Stimulated activated naive CD4-positive, alpha-beta T cell (primary cell): ENCODE measurements at places on chromosomes 2 and 18.

DNA sequence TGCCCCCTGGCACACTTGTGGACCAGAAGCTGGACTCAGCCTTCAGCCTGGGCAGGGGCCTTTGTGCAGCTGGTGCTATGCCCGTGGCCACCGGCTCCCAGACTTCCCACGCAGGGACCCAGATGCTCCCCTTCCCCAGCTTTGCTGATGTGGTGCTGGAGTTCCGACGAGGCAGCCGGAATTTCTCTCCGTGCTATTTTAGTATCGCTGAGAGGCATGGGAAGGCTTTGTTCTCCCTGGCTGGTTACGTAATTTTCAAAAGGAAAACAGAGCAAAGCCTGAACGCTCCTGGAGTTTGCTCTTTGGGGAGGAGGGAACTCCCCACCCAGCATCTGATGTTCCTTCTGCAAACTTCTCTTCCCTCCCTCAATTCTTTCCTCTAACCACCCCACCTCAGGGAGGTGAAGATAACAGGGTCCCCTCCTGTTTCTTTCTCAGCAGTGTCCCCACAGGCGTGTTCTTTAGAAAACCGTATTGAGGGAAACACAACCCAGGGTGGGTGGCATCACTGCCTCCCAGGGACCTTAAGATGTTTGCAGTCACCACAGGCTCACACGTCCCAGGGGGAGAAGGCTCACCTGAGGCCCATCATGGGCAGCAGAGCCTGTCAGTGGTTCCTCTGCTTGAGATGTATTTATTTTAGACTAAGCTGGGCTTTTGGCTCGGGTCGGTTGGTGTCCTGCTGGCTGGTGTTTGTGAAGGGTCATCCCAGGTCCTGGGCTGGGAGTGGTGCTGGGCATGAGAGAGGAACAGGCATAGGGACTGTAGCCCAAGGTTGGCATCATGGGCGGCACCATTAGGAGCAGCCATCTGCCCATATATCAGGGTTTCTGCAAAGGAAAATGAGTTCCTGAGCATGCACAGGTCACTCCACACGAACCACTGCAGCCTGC is 95.0 kb downstream of the MAPK4 start:
- no peak for DNase-seq

DNA sequence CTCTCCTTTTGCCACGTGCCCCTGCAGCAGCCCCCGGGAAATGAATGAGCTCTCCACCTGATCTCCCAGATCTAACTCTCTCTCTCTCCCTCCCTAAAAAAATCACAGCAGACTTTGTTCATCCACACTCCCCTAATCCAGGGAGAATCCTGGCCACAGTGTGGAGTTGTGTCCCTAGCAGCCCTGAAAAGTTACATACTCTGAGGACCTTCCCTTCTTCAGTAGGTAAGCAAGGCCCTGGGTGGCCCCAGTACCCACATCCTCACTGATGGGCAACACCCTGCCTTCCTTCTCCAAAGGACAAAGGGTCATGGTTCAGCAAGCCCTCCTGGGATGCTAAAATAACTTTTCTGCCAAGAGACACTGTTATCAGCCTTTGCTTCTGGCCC is 76.9 kb upstream of the GLI2 start:
- DNase-seq, result no peak

- DNase-seq, result no peak
Observed at GRCh38 chr2:179850188-179850587, 11.2 kb downstream of the ZNF385B start.

- DNase-seq, result no peak
Observed at GRCh38 chr18:61955644-61956043, 62.8 kb upstream of the RNF152 start.

- no peak for DNase-seq
Observed at GRCh38 chr2:118826093-118826492, 21.4 kb downstream of the EN1 start.

GRCh38 chr18:59565957-59566356 is 131.3 kb downstream of the CCBE1 start:
- DNase-seq, result no peak

GRCh38 chr2:44934038-44934982 is 7.2 kb upstream of the SIX3 start:
- DNase-seq, result no peak

DNA sequence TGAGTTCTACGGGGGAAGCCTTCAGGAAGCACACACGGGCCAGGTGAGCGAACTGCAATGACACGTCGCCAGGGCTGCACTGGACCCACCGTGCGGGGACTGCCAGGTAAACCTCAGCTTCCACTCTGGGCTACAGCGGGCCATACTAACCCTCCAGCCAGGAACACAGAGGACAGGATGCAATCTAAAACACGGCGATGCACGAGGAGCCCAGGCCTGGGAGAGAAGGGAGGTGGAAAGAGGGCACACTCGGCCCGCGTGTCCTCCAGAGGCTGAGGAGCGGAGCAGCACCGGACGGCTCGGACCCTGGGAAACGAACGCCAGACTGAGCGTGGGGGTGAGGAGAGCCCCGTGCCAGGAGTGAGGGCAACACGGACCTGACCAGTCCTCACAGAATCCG is 69.3 kb downstream of the HDAC4 start:
- no peak for DNase-seq

DNA sequence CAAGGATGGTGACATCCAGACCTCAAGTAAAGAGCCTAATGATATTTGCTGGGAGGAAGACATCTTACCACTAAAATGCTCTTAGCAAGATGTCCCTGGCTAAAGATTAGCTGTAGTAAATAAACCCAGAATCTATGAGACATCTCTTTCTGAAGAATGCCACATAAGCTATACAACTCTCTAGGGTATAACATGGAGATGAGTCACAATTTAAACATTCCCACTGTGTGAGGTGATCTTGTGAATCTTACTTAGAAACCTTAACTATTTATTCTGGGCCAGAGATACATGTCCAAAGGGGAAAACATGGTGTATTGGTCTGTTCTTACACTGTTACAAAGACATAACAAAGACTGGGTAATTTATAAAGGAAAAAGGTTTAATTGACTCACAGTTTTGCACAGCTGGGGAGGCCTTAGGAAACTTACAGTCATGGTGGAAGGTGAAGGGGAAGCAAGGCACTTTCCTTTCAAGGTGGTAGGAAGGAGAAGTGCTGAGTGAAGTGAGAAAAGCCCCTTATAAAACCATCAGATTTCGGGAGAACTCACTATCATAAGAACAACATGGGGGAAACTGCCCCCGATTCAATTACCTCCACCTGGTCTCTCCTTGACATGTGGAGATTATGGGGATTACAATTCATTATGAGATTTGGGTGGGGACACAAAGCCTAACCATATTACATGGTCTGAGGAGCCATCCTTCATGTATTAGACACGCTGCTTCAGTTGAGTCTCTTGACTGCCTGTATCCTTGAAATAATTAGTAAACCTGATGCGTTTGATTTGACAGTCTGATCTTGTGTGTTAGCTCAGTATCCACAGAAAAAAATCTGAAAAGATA is 17.1 kb downstream of the KRCC1 start:
- DNase-seq, result no peak

GRCh38 chr2:184205048-184205596 is 393.2 kb upstream of the ZNF804A start:
- no peak for DNase-seq

DNA sequence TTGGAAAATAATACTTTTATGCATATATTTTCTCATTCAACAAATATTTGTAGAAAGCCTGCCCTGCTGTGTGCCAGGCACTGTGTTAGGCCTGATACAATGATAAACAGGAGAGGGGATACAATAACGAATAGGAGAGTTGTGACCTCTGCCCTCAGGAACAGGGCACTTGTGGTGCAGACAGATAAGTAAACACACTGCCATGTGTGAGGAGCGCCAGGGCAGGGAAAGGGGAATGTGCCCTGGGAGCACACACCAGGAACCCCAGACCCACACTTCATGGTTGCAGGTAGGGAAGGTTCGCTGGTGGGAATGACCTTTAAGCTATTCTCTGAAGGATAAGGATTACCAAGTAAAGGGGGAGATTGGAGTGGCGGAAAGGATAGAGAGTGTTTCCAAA is 42.2 kb upstream of the DSC1 start:
- no peak for DNase-seq

DNA sequence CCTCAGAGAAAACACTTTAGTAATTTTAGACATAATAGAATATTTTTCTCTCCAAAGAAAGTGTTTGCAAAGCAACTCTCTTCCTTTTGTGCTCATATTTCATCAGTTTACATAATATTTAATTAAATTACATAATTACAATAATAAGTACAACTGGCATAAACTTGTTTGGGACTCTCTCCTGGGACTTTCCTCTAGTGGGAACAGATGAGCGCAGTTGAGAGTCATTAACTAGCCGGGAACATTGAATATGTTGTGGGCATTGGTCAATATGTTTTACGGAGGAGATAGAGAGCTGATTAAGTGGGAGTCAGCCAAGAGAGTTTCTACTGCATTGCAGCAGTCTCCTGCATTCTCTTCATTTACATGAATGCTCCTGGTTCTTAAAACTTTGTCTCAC is 607.7 kb downstream of the ARHGAP15 start:
- DNase-seq, result no peak

DNA sequence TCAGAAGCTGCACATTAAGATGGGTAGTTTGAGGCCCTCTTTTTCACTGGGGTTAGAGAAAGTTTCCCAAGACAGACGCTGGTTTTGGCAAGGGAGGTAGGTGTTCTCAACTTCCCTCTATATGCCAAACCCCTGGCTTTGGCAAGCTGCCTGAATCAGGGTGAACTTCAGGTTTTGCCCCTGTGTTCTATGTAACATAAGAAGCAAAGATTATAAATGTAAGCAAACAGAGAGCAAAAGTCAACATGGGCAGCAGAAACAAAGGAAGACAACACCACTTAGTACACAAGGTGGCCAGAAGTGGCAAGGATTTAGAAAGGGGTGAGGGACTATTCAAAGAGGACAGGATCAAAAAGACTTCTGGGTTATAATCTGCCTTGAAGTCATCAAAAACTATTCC is 70.5 kb upstream of the TFCP2L1 start:
- DNase-seq, result no peak

GRCh38 chr2:204899983-204900382 is 354.7 kb downstream of the PARD3B start:
- DNase-seq, result no peak

DNA sequence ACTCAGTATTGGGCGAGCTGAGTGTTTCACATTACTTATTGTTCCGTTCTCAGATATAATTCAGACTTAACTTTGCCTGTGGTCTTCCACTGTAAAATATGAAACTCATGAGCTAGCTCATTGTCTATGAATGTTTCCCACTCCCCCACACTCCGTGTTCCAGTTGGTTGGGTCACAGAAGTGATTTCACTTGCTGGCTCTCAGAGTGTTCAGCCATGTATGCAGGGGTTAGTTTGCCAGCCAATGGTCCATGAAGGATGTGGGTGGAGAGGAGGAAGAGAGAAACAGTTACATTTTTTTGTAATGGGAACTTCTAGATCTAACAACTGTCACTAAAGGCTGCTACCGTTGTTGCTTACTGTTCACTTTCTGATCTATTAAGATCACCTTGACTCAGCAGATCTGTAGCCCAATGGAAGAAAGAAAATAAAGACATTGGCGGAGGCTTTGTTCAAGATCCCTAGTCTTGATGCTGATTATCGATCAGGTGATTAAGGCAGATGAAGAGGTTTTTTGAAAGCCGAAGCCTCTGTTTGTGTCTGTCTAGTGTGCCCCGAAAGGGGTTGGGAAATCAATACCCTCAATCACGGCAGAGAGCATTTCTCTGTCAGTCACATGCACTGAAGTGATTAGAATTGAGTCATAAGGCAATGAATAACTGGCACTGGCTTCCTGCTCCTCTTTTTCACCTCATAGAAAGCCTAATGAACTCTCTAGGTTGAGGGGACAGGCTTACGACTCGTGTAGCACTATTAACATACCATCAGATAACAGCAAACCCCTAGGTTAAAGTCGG is 279.7 kb upstream of the FIGN start:
- DNase-seq, result no peak

DNA sequence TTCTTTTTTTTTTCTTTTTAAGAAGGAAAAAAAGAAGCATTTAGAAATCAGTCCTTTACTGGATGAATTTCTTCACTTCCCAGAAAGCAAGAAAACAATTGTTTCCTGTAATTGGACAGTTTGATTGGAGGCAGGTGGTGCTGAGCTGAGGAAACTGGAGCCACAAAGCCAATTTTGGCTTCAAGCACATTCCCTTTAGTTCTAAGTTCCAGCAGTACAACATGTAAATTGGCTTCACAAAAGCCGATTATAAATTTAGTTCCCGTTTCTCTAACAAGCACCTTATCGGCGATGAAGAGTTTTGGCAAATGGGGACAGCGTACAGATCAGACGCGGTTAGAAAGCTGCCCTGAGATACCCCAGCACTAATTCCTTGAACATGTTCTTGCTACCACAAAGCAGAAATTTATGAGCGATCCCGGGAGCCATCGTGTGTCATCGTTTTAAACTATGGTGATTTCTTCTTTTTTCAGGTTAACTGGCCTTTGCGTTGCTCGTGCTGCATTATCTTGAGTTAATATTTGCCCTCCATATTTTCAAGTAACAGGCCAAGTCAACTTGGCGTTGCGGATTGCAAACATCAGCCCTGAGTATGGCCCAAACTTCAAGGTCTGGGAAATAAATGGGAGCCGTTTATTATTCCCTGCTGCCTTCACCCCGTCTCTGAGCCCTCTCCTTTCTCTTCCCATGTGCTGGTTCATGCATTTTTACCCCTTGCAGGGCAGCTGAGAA is 190.4 kb upstream of the ID2 start:
- no peak for DNase-seq

GRCh38 chr2:238242731-238243495 is 3.1 kb upstream of the HES6 start:
- DNase-seq, result no peak

GRCh38 chr2:59938181-59938580 is 615.3 kb downstream of the BCL11A start:
- DNase-seq, result no peak

- DNase-seq, result no peak
Observed at GRCh38 chr2:98357849-98358248, 11.6 kb downstream of the CNGA3 start.

- DNase-seq, result no peak
Observed at GRCh38 chr2:60098996-60099395, 454.5 kb downstream of the BCL11A start.

DNA sequence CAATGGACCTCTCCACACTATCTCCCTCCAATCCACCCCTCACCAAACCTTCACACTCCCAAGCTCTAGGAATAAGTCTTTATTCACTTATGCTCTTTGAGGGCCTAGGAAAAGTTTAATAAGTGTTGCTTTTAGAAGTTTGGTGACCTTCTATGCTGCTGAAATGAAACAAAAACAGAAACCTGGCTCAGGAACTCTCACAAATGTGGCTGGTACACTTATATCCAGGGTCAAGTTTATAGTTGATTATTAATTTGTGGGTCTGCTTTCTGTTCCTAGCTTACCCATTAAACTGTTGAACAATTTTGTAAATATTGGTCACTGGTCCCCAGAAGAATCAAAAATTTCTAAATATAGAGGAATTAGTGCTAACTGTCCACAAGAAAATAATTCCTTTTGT is 14.2 kb upstream of the ANKRD44 start:
- no peak for DNase-seq

GRCh38 chr2:151809073-151809383 is 19.2 kb downstream of the ARL5A start:
- DNase-seq, result no peak

DNA sequence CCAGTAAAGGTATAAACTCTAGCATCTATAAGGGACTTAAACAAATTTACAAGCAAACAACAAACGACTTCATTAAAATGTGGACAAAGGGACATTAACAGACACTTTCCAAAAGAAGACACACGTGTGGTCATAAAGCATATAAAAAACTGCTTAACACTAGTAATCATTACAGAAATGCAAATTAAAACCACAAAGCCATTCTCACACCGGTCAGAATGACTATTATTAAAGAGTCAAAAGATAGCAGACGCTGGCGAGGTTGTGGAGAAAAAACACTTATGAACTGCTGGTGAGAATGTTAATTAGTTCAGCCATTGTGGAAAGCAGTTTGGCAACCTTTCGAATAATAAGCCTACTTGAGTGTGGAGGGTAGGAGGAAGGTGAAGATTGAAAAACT is 217.1 kb upstream of the DLGAP1 start:
- DNase-seq, result no peak
